ENCODE measurements at places on chromosomes 12 and 14.
A peak's percentile ranks its signal among the peaks of the same experiment; 100 is the strongest.

GRCh38 chr12:132393991-132394949 is 64.9 kb upstream of the GALNT9 start:
- DNase-seq = no peak

GRCh38 chr14:20419419-20419818 is 6.1 kb upstream of the TEP1 start:
- no peak for DNase-seq

DNA sequence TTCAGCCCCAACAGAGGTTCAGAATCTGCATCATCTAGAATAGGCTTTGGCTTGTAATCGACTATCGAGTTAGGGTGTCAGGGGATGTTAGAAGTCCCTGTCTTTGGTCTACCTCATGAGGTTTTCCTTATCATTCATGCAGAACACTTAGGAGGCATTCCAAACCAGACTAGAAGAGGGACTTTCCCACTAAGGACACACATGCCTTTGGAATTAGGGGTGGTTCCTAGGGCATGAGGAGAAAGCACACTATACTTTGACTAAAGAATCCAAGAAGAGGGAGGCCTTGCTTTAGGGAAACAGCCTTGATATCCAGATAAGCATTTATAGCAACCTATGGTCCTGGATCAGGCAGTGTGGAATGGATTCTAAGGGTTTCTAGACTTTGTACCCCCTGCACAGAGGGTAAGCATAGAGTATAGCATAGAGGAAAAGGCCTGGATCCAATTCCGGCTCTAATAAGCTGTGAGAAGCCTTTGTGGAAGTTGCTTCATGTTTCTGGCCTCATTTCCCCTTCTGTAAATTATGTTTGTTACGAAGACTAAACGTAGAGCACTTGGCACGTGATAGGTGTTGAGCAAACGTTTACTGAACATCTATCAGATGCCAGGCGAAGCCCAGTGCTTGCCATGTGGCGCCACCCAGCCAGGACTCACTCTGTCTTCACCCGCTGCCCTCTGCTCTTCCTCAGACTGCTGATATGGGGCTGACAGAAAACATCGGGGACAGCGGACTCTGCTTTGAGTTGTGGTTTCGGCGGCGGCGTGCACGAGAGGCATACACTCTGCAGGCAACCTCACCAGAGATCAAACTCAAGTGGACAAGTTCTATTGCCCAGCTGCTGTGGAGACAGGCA is 13.2 kb downstream of the ZNF219 start:
- DNase-seq = peak; percentile 78

DNA sequence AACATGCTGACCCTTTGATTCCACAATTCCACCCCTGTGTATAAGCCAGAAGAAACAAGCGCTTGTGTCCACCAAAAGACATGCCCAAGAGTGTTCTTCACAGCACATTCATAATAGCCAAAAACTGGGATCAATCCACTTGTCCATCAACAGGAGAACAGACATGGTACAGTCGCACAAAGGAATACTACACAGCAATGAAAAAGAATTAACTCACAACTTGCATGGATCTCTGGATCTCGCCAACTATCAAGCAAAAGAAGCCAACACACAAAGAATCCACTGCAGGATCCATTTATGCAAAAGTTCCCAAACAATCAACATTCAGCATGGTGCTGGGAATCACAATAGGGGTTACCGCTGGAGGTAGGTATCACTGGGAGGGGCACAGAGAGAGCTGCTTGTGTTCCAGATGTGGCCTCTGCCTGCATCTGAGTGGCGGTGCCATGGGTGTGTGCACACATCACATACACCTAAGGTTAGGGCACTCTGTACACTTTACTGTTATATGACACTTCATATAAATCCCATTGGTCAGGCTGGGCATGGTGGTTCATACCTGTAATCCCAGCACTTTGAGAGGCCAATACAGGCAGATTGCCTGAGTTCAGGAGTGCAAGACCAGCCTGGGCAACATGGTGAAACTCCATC is 30.9 kb downstream of the CLMN start:
- no peak for DNase-seq

- peak; percentile 9 for DNase-seq
Observed at GRCh38 chr12:69985656-69986055, 160.6 kb downstream of the MYRFL start.

DNA sequence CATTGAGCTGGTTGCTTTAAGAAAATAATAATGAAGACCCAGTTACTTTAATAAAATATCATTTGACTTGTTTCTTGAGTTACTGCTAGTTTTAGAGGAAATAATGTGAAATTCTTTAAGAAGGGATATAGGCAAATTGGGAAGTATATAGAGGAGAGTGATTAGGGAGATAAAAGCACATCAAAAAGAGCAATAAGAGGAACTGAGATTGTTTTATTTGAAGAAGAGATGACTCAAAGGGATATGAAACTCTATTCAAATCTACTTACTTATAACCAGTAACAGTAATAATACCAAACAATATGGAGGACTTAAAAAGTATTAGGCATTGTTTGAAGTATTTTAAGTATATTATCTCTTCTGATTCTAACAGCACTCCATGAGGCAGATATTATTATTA is 37.1 kb downstream of the LRRK2 start:
- no peak for DNase-seq

DNA sequence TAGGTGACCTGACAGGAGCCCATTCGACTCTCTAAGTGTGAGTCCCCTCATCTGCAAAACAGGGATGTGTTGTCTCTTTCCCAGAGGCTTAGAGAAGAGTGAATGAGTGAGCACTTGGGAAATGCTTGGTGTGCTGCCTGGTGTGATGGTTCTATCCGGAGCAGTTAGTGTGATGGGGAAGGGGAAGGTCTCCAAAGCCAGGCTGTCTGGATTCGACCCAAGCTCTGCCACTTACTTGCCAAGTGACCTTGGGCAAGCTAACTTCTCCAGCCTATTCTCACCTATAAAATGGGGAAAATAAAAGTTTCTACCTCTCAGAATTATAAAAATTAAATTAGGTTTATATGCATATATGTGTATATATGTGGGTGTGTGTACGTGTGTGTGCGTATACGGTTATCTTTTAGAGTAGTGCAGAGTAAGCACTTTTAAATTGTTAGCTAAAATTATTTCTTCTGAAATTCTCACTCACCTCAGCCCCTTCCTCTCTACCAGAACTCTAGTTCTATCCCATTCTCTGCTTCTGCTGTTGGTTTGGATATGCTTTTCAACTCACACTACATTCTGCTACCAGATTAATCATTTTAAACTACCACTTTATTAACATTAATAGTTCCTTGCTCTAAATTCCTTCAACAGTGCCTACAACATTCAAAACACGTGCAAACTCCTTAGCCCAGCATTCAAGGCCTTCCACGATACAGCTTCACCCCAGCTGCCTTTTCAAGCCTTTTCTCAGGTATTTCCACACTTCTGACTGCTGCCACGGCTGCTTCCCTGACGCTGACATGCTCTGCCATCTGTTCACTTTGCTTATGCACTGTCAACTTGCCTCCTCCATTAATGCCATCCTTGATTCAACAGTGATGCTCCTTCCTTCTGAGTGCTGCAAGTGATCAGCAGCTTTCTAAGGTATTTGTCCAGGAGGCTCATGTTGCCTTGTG is 55.3 kb downstream of the DICER1 start:
- DNase-seq = no peak

- DNase-seq = peak; percentile 89
Observed at GRCh38 chr12:113862590-113863454, 103.3 kb downstream of the RBM19 start.

DNA sequence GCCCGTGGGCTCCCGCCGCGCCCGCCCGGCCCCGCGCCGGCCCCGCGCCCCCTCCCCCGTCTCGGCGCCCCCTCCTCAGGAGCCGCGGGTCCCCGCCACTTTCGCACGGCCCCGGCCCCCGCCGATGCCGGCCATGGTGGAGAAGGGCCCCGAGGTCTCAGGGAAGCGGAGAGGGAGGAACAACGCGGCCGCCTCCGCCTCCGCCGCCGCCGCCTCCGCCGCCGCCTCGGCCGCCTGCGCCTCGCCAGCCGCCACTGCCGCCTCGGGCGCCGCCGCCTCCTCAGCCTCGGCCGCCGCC is 263 bp downstream of the RCOR1 start:
- no peak for DNase-seq

DNA sequence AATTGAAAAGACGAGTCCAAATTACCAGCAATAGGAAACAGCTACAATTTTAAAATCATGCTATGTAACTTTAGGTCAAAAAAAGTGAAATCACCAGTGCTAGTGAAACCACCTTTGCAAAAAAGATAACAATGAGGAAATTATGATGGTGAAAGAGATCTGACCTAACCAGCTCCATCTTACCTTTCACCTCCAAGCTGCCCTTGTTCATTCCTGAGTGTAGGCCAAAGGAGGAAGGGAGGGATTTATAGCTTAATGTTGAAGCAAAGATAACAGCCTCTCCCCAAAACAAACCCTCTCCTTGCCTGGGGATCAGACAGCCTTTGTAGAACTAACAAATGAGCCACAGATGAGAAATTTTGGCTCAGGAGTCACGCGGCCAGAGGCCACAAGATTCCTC is 83.2 kb upstream of the EIF5 start:
- no peak for DNase-seq

DNA sequence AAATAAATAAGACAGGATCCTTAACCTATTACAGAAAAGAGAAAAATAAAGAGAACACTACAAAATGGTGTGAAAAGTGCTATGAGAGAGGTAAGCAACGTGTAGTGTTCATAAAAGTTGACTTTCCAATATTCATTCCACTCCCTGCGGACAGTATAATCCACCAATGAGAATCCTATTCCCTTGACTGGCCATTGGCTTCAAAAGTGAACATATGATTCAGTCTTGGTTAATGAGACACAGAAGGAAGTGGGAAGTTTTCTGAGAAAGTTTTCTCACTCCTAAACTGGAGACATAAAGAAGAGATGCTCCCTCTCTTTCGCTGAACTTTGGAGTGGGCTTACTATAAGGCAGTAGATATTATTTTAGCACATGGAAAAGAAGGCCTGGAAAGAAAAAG is 153.1 kb downstream of the PAWR start:
- DNase-seq = no peak

DNA sequence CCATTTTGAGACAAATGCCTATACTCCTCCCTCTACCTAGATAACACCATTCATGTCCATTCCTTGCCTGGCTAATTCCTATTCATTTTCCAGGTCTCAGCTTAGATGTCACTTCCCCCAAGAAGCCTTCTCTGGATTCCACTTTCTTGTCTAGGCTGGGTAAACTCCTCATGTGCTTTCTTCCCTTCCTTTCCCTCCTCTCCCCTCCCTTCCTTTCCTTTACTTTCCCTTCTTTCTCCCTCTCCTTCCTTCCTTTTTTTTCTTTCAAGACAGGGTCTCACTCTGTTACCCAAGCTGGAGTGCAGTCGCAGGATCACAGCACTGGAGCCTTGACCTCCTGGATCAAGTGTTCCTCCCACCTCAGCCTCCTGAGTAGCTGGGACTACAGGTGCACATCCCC is 3.5 kb upstream of the UTP20 start:
- DNase-seq = no peak

DNA sequence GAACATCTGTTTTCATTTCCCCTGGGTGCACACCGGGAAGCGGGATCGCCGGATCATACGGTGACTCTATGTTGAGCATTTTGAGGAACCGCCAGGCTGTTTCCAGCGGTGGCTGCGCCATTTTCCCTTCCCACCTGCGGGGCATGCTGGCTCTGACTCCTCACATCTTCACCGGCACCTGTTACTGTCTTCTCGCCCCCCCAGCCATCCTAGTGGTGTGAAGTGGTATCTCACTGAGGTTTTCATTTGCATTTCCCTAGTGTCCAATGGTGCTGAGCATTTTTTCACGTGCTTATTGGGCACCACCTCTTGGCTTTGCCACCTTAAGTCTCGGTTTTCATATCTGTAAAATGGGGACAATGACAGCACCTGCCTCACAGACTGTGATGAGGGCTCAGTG is 44.1 kb upstream of the EML1 start:
- DNase-seq = no peak

- DNase-seq = no peak
Observed at GRCh38 chr12:46050805-46051204, 60.4 kb upstream of the SCAF11 start.

GRCh38 chr12:29519585-29520182 is 22.2 kb upstream of the OVCH1 start:
- DNase-seq = peak; percentile 39

GRCh38 chr12:64400041-64400440 is 4.2 kb upstream of the XPOT start:
- DNase-seq = peak; percentile 63

DNA sequence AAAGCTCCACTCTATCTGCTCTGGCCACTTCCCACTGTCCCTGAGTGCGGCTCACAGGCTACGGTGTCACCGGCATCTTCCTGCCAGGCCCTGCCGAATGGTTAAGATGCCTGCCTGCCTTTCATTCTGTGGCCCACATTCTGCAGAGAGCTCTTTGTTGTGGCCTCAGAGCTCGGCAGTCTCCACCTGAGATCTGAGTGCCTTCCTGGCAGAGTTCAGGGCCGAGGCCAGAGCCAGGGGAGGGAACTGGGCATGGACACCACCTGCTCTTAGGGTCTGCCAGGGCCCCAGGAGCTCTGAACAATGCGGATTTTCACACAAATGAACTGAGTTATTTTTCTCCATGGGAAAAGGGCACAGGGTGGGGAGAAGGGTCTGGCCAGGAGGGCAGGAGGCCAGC is 127.2 kb downstream of the RBM19 start:
- no peak for DNase-seq

- no peak for DNase-seq
Observed at GRCh38 chr14:103520269-103520656, 2.4 kb downstream of the CKB start.

- DNase-seq = no peak
Observed at GRCh38 chr14:101591121-101591520, 29.8 kb downstream of the DIO3 start.

DNA sequence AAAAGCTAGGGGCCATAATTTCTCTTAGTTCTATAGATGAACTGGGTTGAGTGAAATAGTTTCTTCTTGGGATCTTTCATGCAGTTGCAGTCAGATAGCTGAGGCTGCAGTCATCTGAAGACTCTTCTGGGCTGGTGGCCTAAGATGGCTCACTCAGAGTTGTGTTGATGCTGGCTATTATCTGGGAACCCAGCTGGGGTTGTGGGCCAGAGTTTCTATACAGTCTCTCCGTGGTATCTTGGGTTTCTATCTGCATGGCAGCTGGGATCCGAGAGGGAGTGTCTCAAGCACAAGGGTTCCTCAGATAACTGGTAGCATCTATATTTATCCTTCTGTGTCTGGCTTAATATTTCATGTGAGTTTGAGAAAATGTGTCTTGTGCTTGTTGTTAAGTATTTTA is 21.1 kb downstream of the AVPR1A start:
- DNase-seq = no peak

DNA sequence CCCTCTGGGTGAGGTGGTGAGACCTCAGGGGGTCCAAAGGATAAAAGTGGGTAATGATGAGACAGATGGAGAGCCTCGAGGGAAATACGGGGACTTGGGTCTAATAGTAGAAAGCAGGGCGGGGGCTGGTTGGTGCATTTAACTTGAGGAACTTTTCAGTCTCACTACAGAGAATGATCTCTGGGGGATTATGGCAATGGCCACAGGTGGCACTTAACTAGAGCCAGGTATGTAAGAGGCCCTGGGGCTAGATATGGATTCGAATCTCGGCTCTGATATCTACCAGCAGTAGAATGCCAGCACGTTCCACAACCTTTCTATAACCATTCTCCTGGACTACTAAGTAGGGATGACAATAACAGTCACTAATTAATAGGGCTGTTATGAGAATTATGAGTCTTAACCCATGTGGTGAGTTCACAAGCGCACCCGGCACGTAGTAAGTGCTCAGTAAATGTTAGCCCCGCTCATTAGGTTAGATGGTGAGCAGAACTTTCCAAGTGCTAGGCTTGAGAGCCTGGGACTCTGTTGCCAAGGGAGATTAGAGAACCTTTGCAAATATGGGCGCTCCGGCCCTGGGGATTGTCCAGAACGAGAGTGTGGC is 888 bp upstream of the PLXNC1 start:
- DNase-seq = no peak
